ENCODE measurements at places on chromosomes 11 and 22. TPM values are rescaled to one million over a fixed set of nuclear protein-coding genes. Genes with fewer than 3 reads are reported as not detected.

DEPDC7 gene
- 33.3 TPM for total RNA-seq

DNA sequence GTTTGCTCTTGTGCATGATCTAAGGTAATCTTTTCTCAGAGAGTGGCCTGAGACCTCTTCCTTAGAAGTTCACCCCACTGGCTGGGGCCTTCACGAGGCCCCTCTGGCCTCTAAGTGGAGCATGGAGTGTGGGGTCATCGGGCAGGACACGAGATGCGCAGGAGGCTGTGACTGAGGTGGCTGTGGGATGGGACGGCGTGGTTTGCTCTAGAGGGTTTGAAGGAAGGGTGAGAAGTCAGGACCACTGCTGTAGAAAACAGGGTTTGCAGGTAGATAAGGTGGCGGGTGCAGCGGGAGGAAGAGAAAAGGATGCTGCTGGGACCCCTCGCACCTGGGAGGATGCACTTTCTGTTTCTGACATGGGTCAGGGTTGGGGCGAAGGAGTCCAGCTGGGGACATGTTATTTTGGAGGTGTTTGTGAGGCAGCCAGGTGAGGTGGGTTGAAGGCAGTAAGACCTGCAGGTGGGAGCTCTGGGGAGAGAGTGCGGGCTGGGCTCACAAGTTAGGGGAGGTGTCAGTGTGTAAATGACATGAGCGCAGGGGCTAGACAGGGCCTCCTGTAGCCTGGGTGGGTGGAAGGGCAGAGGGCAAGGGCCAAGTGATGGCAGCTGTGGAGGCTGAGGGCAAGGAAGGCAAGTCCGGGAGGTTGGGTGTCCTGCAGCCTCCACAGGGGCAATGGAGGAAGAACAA is 62.5 kb downstream of the KCNQ1 start:
- DNase-seq: no peak

GRCh38 chr11:34216706-34217105 is 111.3 kb downstream of the NAT10 start:
- no peak for DNase-seq

- DNase-seq: peak; percentile 56
Observed at GRCh38 chr11:118171269-118172062, 5.0 kb downstream of the SCN2B start.

DNA sequence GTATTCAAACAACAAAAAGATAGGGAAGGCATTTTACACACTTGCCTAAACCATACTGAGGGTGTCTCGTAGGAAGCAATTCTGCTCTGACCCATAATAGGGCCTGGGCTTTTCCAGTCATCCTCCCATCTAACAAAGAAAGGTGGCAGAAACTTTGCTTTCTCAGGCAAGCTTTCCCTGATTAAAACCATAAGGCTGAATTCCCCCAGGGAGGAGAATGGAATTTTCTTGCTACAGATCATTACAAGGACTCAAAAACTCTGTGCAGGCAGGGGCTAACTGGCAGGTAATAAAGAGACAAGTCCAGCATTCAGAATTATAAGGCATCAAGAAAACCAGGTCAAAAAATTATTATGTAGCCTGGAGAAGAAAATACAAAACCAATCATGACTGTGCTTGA is 90.4 kb downstream of the RBFOX2 start:
- DNase-seq: no peak

DNA sequence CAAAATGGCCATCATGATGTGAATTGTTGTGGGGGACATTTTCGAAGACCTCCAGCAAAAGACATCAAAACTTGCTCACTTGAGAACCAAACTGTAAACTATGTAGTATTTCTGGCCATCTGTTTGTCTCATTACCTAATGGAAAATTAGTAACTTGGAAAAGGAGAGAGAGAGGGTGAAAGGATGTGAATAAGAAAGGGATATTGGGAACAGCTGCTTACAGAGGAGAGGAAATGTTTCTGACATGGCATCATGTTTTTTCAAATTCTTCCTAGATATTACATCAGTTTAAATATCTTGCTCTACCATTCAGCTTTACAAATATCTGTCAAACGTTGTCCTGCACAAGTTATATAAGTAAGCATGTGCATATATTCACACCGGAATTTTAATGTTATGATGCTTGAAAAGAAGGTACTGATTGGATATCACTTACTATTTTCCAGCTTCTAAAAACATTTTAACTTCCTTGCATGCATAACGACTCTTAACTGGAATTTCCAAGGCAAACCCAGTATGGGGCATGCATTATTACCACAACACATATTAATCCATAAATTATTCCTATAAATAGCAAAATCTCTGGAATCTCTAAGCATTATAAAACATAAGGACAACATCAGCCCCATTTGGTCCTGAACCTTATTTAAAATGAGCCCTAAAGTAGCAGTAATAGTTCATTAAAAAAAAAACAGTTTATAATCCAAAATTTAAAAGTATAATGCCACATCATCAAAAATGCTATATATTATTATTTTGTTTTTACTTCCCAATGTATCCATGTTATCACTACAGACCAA is 20.0 kb downstream of the GUCY1A2 start:
- no peak for DNase-seq
